ENCODE measurements at places on chromosomes 6 and 20. TPM values are rescaled to one million over a fixed set of nuclear protein-coding genes. Genes with fewer than 3 reads are reported as not detected.

GRCh38 chr6:12977806-12978205 is 261.2 kb downstream of the PHACTR1 start:
- ATAC-seq: no peak

- no peak for ATAC-seq
Measured at GRCh38 chr20:59983076-59983475, 24.9 kb downstream of the CDH26 start.

DNA sequence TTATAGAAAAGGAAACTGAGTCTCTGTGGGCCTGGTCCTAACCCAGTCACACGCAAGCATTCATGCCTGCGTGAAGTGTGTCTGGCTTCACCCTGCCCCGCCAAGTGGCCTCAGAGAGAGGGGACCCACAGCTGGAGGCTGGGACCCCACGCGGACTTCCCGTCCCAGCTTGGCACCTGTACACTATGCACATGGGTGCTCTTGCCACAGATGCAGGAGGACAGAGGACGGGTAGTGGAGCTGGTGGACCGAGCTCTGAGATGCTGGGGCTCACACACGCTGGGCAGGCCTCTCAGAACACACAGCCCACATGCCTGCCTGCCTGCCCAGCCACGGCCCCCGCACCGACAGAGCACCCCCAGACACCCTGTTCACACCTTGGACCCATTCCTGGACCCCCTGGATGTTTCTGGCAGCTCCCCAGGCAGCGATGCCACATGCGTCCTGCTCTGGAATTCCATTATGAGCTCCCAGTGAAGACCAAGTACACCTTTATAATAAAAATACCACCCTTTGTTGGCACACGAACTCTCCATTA is 24.9 kb upstream of the SMOC2 start:
- no peak for ATAC-seq

DNA sequence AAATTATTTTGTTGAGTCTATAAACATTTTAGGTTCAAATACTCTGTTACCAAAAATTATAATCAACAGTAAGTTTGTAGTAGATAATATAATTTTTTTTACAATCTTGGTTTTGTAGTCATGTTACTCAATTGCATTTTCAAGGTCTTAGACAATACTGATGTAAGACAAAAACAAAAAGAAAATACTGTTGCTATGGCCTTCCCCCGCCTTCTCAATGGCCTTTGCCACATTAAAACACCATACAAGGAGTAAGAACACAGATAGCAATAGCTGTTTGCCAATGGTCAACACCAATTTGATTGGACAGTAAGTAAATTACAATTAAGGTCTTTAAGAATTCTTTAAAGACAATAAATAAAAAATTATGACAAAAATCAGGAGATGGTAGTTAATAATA is 450.2 kb downstream of the CDC5L start:
- ATAC-seq: no peak

DNA sequence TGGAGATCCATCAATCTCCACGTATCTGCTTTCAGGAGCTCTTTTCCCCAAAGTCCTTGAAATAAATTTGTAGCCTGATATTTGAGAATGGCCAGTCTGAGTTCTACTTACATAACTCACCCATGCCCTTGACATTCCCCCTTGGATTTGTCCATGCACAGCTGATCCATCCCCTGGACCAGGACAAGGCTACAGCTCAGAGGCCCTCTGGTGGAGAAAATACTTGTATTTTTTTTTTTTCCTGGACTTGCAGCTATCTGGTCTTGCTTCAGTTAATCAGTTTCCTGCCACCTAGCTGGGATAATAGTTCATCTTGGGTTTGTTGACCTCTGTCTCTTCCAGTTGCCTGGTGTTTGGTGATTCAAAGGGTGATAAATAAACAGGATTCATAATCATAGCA is 467.6 kb downstream of the DHX35 start:
- peak; percentile 38 for ATAC-seq

GRCh38 chr6:51456282-51456681 is 631.1 kb downstream of the PKHD1 start:
- ATAC-seq: peak; percentile 43

Gene FHL5
- 2.9 TPM for total RNA-seq

DNA sequence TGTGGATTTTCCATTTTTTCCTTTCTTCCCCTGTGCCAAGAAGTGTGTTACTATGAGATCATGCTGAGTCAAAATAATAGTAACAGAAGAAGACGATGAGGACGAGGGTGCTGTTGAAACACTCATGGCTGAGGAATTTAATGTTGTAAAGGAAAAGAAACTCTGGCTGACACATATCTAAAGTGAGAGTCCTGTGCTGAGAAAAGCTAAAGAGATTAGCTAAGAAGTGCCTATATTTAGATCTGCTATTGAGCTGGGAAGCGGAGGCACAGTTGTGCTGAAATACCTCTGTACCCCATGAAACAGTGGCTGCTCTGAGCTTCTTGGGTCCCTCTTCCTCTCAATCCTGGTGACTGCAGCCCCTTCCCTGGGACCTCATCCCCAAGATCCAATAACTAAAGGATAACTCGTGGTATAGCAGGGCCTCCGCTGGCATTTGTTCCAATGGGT is 1.1 kb upstream of the SYTL3 start:
- ATAC-seq: no peak

GRCh38 chr20:9626357-9626756 is 112.0 kb downstream of the LAMP5 start:
- ATAC-seq: peak; percentile 82

GRCh38 chr20:15862178-15862577 is 711.1 kb downstream of the KIF16B start:
- ATAC-seq: no peak

DNA sequence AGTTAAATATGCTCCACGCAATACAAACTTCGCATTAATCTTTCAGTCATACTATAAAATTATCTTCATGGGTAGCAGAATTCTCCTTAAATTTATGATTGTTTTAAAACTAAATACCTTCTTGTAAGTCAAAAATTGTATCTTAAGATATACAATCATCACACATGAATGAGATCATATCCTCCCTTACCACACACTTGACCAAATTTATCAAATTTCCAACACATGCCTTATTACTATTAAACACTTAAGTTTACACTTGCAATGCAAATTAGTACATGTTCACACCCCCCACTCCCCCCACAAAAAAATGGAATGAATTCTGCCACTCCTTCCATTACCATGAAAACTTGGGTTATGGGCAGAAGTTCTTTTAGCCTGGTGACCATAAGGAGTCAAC is 13.8 kb downstream of the RANBP9 start:
- no peak for ATAC-seq

GRCh38 chr6:108732091-108732870 is 115.9 kb upstream of the ARMC2 start:
- no peak for ATAC-seq
